ENCODE measurements at places on chromosomes 16 and 17.

- no peak for DNase-seq
These were observed 127.7 kb upstream of the MAF start for GRCh38 chr16:79728048-79728922.

- DNase-seq: no peak
These were observed 17.4 kb downstream of the LASP1NB start for GRCh38 chr17:38942696-38943334.

- DNase-seq: no peak
These were observed 9.9 kb downstream of the CCDC182 start for GRCh38 chr17:57735230-57735629.

GRCh38 chr16:88013766-88014251 is 62.6 kb downstream of the BANP start:
- DNase-seq: no peak

DNA sequence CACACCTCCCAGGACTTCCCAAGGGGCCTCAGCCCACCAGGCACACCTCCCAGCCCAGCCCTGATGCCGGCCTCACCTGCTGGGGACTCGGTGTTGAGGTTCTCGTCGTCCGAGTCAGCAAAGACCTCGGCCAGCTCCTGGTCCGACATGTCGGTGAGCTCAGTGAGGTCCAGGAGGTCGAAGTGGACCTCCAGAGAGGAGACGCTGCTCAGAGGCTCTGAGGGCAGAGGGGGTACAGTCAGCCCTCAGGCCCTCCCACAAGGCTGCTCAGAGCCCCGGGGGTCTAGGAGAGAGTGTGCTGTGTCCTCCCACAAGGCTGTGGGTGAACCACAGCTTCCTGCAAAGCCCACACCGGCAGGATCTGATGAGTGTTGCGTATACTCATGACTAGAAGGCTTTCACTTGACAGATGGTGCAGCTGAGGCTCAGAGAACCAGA is 10.5 kb downstream of the DBNDD1 start:
- DNase-seq: no peak

Measured in NCI-H187 treated with DMSO at 0.1 percent for 48 hours (cell line).